ENCODE measurements at places on chromosomes 2 and 18. TPM values are rescaled to one million over a fixed set of nuclear protein-coding genes. Genes with fewer than 3 reads are reported as not detected.

- DNase-seq, result no peak
Observed at GRCh38 chr2:196365923-196366322, 194.5 kb upstream of the STK17B start.

- DNase-seq, result no peak
Observed at GRCh38 chr2:64015898-64016297, 3.3 kb downstream of the VPS54 start.

Gene TUBA4A
- 67.3 TPM for total RNA-seq

DNA sequence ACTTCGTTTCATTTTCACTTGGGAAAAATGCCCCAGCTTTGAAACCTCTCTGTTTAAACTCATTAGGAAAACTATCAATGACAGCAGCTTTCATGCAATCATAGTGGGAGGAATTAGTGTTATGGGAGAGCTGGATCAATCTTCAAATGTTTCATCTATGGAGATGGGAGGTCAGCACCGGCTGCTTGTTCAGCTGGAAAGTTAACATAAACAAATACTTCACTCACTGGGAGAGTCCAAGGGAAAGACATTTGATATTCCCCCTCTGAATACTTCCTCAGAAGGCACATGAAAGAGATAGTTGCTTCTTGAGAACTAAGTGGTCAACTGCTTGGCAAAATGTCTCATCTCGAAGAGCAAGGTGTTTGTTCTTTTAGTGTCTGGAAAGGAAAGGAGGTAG is 7.3 kb downstream of the LYPD1 start:
- DNase-seq, result no peak

GRCh38 chr18:10482363-10482984 is 28.0 kb downstream of the APCDD1 start:
- DNase-seq, result no peak

Gene SIX2
- 1.0 TPM for total RNA-seq

GRCh38 chr2:72415241-72415661 is 267.6 kb upstream of the CYP26B1 start:
- no peak for DNase-seq

- no peak for DNase-seq
Observed at GRCh38 chr18:3083766-3084165, 70.8 kb upstream of the LPIN2 start.

Gene SLC9A4
- total RNA-seq, result not detected

DNA sequence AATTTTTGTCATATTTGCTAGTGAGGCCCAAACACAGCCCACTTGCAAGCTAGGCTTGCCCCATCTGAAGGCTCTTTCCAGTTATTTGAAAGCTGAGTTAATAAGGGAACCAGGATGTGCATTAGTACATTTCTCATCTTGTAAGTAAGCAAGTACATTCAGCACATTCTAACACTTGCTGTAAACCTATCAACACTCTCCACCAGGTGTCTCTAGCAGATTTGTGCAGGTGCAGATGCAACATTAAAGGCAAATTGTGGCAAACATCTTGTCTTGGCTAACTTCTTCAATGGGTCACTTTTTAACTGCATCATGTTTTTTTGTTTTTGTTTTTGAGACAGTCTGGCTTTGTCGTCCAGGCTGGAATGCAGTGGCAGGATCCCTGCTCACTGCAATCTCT is 25.3 kb upstream of the MFSD6 start:
- no peak for DNase-seq

Gene FOXD4L1
- not detected for total RNA-seq

Gene RAX
- total RNA-seq, result 0.52 TPM

DNA sequence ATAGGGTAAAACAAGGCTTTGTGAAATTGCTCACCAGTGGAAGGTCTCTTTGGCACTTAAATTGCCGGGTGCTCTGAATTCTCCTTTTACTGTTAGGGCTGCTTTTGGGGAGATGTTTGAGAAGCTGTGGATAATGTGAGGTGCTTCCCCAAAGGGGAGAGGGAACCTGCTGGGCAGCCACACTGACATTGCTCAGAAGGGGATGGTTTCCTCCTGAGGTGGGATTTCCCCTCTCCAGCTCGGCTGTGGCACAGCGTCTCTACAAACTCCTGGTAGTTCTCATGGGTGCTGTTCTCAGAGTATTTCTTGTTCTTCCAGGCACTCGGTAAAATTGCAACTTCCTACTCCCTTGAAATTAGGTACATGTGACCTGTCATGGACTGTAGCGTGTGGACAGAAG is 124.2 kb downstream of the LPIN1 start:
- DNase-seq, result no peak

DNA sequence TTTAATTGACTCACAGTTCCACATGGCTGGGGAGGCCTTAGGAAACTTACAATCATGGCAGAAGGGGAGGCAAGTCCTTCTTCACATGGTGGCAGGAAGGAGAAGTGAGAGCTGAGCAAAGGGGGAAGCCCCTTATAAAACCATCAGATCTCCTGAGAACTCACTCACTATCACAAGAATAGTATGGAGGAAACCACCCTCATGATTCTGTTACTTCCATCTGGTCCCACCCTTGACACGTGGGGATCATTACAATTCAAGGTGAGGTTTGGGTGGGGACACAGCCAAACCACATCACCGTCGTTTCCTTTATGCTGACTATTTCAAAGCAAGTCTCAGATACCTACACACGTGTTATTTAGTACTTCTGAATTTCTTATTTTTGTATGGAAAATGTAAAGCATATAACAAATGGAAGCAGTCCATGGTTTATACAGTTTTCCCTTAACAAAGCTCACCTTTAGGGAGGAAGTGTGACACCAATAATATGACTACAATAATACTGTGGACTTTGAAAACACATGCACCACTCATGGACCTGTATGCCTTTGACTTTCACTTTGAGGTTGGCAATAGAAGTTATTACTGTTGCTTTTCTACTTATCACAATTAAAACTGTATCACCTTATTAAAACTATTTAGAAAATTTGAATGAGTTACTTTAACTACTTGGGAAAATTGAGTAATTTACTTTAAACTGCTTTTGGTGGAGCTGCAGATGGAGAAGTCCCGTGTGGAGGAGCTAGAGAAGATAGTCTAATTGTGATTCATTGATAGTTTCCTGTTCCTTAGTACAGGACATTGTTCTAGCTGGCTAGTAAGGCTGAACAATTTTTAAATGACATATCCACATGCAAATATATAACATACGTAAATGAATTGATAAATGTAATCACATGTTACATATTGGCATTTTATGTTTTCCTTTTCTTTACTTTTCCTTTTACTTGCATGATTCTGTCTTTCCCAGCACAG is 37.3 kb downstream of the MTCL1 start:
- no peak for DNase-seq

- no peak for DNase-seq
Observed at GRCh38 chr18:56907771-56908170, 239.1 kb upstream of the BOD1L2 start.

DNA sequence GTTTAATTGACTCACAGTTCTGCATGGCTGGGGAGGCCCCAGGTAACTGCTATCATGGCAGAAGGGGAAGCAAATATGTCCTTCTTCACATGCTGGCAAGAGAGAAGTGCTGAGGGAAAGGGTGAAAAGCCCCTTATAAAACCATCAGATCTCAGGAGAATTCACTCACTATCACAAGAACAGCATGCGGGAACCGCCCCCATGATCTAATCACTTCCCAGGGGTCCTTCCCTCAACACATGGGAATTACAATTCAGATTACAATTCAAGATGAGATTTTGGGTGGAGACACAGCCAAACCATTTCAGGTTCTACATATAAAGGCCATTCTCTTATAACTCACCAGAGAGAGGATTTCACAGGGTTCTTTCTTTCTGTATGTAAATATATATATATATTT is 62.9 kb downstream of the VRK2 start:
- no peak for DNase-seq

GRCh38 chr2:108316461-108317258 is 28.0 kb downstream of the SULT1C2 start:
- DNase-seq, result no peak

DNA sequence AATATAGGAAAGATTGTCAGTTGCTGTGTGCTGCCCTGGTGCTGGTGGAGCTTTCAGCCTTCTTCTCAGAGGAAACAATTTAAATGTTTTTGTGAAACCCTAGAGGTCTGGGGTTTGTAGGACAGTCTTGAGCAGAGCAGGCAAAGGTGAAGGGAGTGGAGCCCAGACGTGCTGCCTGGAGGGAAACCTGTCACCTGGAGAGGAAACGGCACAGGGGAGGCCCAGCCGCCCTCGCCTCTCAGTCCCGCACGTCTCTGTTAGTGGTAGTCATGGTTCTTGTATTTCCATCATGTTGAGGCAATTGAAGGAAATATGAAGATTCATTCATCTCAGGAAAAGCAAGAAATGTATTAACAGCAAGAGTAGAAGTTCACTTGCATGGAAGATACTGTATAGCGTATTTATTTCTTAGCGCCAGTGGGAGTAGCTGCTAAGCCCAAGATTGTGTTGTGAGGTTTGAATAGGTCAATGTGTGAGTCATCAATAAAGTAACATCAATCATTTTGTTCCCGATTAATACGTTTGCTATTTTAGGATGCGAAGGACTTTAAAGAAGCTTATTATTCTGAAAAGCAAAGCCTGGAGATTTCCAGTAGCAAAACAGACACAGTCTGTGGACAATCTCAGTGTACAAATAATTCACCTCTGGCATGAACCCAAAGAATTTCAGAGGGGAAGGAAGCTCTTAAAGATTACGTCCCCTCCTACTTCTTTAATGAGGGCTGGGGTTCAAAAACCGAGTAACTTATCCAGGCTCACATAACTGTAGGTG is 70.4 kb downstream of the LRRFIP1 start:
- no peak for DNase-seq

- no peak for DNase-seq
Observed at GRCh38 chr18:78636260-78636659, 343.4 kb upstream of the SALL3 start.

DNA sequence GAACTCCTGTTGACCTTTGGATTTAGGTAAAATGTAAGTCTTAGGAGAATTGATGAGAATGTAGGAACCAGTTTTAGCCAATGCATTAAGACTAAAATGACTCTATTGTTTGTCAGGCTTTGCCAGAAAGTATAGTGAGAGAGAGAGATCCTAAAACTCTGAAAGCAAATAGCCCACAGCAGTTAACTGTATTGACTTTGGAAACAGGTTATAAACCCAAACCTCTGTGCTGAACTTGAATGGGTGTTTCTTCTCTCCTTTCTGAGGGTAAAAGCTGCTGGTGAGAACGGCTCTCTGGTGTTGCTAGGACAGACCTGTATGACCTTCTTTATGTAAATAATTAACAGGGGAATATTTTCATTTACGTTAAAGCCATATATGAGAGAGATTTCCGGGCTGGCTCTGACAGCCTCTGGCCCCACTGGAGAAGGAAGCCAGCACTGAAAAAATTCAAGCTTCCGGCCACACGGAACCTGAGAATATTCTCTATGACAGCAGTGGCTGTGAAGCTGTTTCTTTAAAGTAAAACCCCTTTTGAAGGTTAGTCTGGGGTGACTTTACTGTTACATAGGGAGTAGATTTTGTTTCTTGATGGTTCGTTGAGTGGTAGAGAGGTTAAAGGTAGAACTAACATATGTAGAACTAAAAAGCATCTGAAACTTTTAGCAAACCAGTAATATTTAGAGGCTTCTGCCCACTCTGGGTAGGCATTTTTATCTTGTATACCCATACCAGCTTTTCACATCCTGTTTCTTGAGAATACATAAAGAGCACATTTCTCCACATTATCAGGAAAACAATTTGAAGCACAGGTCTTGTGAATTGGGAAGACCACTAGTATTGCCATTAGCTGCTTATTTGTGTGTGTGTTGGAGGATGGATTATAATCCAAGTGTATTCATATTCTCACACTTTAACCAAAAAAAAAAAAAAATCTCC is 123.8 kb downstream of the SPTBN1 start:
- no peak for DNase-seq

GRCh38 chr2:59250307-59250677 is 1009.2 kb upstream of the FANCL start:
- no peak for DNase-seq

Gene KIF3C
- 58.8 TPM for total RNA-seq

GRCh38 chr18:6885992-6886796 is 156.7 kb downstream of the ARHGAP28 start:
- no peak for DNase-seq

GRCh38 chr2:238290091-238290509 is 1.7 kb upstream of the PER2 start:
- DNase-seq, result no peak

Gene CCDC102B
- 0.78 TPM for total RNA-seq

GRCh38 chr2:148302526-148302925 is 281.6 kb downstream of the MBD5 start:
- DNase-seq, result no peak

Gene BCL2
- total RNA-seq, result 4.5 TPM

Gene NT5DC4
- total RNA-seq, result not detected

GRCh38 chr2:60861736-60862135 is 19.6 kb upstream of the REL start:
- DNase-seq, result no peak

Gene CD8A
- total RNA-seq, result 0.39 TPM

Gene G6PC2
- not detected for total RNA-seq

DNA sequence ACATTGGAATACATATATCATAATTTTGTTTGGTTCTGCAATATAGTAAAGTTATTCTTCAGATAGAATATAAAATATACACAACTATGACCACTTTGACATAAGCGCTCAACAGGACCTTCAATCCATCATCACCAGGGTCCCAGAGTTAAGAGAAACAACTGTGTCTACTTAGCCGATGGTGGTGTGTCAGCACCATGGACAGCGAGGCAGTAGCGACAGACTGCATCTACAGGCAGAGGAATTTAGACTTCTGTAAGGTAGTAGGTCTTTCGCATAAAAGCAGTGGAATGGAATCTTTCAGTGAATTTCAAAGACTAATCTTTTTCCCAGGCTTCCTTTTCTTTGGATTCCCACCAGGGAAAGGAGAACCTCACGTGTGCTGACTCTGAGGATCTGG is 20.5 kb upstream of the LRPPRC start:
- peak; percentile 13 for DNase-seq

DNA sequence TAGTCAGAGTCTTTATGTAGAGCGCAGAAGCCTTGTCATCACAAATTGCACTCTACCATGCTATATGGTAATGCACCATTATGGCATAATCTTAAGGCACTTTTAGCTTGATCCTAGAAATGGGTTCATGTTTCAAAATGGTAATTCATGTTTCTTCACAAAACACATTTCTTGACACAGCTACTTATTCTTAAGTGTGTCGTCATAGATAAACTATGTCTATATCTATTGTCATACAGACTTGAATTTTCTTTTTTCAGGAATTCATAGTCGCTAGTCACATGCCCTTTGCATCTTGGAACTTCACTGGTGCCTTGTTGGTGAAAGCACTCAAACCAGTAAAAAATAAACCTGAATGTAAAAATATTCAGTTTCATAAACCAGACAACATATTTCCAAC is 1578.2 kb downstream of the LRP1B start:
- DNase-seq, result no peak

GRCh38 chr2:182182436-182182835 is 196.8 kb downstream of the PPP1R1C start:
- no peak for DNase-seq

- DNase-seq, result no peak
Observed at GRCh38 chr2:175698061-175698460, 304.0 kb downstream of the LNPK start.

- no peak for DNase-seq
Observed at GRCh38 chr2:36415381-36416022, 59.9 kb downstream of the CRIM1 start.

Gene PTPRN
- 5.2 TPM for total RNA-seq

Gene TNFAIP6
- total RNA-seq, result 2.0 TPM
